ENCODE measurements at places on chromosomes 3 and 15.

DNA sequence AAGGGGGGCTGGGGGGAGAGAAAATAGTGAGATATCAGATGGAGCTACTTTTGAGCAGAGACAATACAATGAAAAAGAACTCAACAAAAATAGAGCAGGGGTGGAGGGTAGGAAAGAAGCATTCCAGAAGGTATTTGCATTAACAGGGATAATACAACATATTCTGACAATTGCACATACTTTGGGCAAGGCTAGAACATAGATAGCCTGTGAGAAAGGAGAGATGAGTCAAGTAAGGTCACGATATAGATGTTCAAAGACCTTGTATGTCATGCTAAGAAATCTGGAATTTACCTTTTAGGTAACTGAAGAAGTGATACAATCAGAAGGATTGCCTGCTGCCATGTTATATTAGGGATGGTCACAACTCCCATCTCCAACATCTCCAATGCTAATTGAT, 155.2 kb downstream of the GSK3B start:
- DNase-seq, result no peak

DNA sequence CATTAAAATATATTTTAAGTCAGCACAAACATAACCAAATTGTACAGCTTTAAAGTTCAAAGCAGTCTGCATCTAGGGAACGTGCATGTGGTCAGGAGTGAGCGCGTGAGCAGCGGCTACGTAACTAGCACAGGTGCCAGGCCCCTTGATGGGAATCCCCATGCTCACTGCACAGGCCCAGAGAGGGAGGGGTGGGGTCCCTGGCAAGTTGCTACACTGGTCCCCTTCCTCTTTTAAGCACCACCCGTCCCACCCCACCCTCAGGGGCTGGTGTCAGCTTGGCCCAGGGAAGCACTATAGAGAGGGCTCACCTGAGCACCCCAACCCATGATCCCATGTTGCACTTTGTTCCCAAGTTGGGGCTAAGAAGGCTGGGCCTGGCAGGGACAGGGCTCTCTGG, 835 bp upstream of the GMPPB start:
- no peak for DNase-seq

GRCh38 chr3:126478581-126479310, 3.1 kb upstream of the ZXDC start:
- no peak for DNase-seq

DNA sequence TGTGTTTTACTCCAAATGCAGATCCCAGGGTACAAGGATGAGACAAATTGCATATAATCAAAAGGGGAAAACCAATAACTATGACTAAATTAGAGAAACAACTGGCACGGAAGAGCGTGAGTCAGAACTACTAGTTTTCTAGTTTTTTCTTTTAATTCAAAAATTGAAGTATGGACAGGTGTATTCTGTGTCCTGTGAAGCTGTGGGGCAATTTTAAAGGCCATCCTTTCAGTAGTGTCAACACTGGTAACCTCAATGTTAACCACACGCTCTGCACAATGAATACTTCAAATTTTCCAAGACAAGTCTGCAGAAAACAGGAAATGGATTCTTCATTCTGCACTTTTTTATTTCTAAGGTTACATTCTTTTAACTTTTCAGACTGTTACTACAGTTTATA, 32.5 kb upstream of the GOLGA8A start:
- DNase-seq, result no peak

- no peak for DNase-seq
Observed at GRCh38 chr3:122602011-122602710, 24.7 kb downstream of the PARP15 start.

DNA sequence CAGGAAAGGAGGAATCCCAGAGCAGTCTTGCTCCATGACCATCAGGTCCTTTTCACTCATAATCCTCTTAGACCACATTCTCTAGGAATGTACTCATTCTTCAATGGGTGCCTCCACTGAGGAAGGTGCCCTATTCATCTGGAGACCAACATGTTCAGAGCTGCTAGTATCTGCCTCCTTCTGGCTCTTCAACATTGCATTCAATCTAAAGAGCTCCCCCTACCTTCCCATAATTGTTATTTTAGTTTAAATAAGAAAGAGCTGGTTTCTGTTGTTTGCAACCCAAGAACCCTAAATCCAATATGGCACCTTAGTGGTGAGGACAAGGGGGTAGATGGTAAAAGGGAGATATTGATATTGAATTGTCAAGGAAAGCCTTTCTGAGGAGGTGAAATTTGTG, 67.6 kb downstream of the SCN11A start:
- DNase-seq, result no peak

GRCh38 chr3:187833799-187834578, 88.7 kb upstream of the BCL6 start:
- no peak for DNase-seq

DNA sequence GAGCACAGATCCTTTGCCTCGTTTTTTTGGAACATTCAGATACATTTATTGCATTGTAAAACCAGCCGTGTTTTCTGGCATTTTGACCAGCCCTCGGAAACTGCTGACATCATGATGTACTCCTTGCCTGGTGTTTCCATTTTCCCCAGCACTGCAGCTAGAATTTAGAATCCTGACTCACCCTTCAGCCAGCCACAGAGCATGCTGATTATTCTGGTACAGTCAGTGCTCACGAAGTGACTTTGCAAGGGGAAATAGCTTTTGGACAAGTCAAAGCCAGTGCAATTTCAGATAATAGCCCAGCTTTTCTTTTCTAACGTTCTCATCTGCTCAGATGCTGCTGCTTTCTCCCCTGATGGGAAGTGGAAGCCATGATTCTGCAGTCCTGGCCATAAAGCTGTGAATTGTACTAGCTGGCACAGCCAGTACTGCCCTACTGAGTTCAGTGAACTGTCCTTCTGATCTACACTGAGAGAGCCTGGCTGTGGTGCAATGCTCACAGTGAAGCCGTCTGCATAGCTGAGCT, 12.1 kb upstream of the CNBP start:
- no peak for DNase-seq

GRCh38 chr15:88608607-88609181, 12.4 kb upstream of the AEN start:
- DNase-seq, result no peak
